T-helper 2 cell treated with Interferon-gamma antibody and Interleukin-4, amounts not matched to agents 5 μg/mL and 100 μg/mL, for 36 hours (primary cell): ENCODE measurements at places on chromosomes 4 and X.
A peak's percentile ranks its signal among the peaks of the same experiment; 100 is the strongest.

- no peak for DNase-seq
Measured at GRCh38 chrX:32495855-32496254, 715.5 kb downstream of the DMD start.

DNA sequence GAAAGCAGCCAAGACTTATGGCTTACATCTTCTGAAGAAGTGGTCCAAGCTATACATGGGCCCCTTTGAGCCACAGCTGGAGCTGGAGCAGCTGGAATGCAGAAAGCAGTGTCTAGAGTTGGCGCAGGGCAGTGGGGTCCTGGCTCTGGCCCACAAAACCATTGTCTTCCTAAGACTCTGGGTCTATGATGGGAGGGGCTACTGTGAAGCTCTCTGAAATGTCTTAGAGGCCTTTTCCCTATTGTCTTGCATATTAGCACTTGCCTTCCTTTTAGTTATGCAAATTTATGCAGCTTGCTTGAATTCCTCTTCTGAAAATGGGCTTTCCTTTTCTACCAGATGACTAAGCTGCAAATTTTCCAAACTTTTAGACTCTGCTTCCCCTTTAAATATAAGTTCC is 15.3 kb downstream of the NPY1R start:
- DNase-seq = no peak

DNA sequence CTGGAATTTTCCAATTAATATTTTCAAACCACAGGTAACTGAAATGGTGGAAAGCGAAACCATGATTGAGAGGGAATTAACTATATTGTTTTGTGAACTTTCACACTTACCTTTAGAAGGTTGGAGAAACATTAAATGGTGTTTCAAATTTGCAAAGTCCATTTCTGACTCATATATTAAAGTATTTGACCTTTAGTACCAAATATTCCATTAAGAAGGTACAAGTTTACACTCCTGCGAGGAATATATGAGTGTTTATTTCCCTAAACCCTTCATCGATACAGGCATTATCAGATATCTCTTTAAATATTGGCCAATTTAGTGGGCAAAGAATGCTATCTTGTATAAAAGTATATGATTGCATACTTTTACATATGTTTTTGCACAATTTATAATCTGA is 44.1 kb upstream of the NPNT start:
- DNase-seq = no peak

DNA sequence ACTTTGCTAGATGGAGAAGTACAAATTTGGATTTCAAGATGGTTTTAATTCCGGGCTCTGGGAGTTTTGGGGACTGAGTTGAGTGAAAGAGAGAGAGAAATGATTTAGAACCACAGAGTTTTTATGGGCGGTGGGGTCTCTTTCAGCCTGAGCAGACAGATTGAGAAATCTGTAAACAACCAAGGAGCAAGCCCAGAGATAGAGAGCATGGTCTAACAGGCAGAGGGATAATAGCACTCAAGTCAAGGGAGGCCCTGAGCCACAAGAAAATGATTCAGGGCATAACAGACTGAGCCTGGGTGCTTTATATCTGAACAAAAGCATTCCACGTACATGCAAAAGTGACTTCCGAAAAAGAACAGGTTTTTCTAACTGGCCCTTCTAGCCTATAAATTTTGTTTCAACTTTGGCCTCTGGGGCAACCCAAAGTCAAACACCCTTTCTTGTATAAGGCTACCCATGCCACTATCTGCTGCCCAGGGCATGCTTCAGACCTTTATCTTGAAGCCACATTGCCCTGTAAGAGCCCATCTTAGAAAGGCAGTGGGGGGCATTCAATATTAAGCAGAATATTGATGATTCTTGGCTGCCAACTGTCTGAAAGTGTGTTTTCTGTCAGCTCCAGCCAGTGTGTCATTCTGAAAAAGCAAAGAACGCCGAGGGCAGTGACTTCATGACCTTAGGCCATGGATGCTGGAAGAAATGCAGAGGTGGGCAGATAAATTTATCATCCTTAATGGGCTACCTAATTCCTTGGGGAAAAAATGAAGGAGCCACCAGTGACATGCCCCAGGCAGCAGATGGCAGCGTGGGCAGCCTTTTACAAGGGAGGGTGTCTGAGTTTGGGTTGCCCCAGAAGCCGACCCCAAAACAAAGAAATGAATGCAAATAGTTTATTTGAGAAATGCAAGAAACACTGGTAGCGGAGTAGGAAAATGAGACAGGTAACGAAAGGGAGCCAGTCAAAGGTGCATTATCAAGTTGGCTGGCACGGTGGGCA is 637.6 kb downstream of the MID1IP1 start:
- DNase-seq = no peak

DNA sequence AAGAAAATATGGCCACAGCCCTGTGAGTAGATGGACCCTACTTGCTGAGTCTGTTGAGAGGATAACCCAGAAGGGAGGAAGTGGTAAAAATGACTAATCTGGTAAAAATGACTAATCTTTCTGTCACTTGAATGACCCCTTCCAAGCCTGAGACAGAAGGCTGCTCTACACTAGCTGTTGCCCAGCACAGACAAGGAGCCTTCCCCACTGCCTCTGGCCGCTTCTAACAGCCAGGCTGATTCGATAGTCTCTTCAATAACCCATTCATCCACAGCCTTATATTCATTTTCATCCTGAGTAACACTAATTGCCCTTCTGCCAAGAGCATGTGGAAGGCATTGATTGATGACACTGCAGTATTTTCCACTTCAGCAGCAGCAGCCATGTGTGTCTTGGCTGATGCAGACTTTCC is 18.4 kb downstream of the MAGEB17 start:
- no peak for DNase-seq

- DNase-seq = no peak
Measured at GRCh38 chrX:116238567-116239255, 68.2 kb downstream of the AGTR2 start.

DNA sequence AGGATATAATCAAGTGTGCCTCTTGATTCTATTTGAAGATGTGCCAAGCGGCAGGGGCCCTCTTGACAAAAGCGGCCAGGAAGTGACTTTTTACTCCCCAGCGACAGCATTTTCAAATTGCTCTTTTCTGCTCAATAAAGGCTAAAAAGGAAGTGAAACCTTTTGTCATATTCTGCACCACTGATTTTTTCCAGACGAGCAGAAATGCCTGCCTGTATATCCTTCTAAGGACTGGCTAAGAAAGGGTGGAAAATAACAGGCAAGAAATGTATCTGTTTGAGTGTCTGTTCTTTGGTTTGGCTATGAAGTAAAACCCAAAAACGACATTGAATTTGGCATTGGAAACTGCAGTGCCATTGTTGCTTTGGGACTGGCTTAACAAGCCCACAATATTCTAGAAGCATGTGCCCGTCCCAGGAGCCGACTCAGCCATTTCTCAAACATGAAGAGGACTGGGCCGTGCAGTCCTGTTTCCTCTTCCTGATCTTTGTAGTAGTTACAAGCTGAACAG is 25.4 kb downstream of the TMSB4X start:
- DNase-seq = no peak

DNA sequence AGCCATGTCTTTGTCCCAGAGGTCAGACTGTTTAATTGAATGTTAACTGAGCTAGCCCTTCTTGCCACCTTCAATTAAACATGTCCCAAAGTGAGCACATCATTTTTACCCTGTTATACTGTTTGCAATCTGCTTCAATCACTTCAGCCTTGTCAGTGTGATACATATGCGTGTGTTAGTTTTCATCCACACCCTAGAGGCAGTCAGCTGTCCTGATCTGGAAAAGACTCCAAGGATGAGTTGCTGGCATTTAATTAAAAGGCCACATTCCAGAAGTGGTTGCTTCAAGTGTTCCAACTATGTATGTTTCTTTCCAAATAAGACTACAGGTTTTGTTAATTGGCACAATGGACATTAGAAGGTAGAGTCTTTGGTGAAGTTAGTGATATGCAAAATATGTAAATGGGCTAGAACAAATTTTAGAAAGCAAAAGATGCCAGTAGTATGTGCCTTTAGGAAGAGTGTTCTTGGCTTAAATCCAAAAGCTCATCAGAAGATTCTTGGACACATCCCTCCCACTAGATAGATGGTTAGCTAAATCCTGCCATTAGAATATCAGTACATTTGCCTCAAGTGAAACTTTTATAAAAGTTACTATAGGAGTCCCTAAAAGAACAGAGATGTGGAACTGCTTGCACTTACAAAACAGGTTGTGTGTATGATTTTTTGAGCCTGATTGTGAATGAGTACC is 79.5 kb upstream of the SLIT2 start:
- DNase-seq = no peak

- no peak for DNase-seq
Measured at GRCh38 chr4:183284258-183284785, 35.8 kb downstream of the CLDN22 start.

GRCh38 chr4:185911556-185912064 is 99.6 kb upstream of the SORBS2 start:
- no peak for DNase-seq

DNA sequence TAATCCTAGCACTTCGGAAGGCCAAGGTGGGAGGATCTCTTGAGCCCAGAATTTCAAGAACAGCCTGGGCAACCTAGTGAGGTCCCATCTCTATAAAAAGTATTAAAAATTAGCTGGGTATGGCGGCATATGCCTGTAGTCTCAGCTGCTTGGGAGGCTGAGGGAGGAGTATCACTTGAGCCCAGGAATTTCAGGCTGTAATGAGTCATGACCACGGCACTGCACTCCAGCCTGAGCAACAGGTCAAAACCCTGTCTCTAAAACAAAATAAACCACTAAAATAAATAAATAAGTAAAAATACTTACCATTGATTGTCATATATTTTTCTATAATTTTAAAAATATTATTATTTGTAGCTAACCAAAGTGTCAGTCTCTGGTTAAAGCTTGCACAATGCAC is 315.6 kb upstream of the SMIM31 start:
- DNase-seq = no peak

DNA sequence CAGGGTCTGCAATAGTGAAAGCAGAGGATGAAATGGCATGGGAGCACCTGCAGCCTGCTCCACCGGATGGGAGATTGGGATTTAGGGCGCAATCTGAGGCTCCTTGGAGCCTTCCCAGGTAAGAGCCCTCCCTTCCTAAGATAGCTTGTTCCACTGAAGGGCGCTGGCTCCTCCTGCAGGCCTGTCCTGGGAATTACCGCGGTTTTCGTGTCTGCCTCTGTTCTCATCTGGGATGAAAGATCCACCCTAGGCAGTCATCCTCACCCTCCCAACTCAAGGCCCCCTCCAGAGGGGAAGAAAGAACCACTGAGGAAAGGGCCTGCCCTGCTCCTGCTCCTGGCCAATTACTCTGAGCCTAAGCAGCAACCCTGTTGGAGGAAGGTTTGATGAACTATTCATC is 547.5 kb downstream of the SMARCA1 start:
- DNase-seq = no peak

- DNase-seq = no peak
Measured at GRCh38 chr4:4439782-4440181, 52.9 kb downstream of the NSG1 start.

DNA sequence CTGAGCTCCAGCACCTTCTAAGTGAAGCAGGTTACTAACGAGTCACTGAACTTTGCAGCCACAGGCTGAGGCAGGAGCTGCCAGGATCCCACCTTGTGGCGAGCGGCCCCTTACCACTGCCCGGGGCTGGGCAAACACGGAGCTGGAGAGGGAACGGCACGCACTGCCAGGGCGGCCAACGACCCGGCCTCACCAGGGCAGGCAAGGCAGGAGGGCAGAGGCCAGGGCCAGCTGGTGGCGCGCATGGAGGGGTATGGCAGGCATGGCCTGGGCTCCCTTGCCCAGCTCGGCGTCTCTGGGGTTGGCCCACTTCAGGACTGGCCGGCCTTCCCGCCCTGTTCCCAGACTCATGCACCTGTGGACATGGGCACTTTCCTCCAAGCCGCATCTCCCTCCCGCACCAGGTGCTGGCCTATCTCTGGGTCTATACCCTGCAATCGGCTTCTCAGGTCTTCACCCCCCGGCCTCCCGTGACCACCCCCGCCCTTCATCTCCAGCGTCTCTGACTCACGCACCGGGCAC is 64.9 kb downstream of the FAM53A start:
- no peak for DNase-seq

DNA sequence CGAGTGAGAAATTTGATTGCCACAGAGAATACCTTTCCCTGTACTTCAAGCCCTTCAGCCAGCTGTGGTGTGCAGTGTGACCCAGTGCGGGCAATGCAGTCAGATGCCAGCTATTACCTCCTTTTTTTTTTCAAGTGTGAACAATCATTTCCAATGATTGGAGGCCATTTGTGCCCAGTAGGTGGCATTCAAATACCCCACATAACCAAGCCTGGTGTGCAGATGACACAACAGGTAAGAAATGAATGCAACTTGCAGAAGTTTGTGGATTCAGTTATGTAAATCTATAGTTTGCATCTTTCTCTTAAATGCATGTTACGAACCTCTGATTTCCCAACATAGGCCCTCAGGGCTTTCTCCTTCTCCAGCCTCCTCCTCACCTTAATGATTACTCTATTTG is 98.0 kb downstream of the CLCN4 start:
- no peak for DNase-seq

DNA sequence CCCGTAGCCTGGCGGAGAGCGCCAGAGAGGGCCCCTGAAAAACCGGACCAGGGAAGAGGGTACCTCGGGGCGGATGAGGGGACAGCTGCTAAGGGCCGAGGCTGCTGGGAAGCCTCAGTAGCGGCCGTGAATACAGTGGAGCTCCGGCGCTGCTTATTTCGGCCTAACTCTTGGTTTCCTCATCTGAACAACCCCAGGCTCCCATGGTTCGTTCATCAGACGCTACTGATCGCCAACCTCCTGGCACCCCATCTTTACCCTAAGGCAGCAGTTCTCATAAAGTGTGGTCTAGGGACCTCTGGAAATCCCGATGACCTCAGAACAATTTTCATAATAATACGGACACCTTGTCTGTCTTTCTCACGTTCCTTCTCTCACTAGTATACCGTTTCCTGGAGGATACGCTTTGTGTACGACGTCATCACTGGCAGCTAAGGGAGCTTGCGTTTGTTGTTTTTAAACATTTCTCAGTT is 645 bp upstream of the RAB28 start:
- no peak for DNase-seq

GRCh38 chrX:2748171-2748814 is 3.5 kb upstream of the XG start:
- DNase-seq = no peak

- no peak for DNase-seq
Measured at GRCh38 chrX:139892512-139892911, 40.3 kb downstream of the ATP11C start.

GRCh38 chr4:8082517-8083055 is 76.0 kb downstream of the ABLIM2 start:
- DNase-seq = no peak

- DNase-seq = no peak
Measured at GRCh38 chr4:81166458-81167160, 48.4 kb downstream of the PRKG2 start.

DNA sequence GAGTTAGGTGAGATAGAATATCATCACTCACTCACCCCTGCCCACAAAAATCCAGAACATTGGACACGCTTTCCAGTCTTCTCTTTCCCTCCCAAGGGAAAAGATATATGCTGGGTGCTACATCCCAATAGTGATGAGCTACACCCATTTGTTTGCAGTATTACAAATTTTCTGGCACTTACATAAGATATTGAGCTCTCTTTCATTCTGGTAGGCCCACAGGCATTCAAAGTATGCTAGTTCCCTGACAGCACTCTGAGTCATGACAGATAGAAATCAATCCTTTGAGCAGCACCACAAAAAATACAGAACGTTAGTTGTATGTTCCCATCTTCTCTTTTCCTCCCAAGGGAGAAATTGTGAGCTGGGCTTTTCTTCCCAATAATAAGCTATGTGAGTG is 477.6 kb upstream of the GRID2 start:
- DNase-seq = no peak

- DNase-seq = no peak
Measured at GRCh38 chr4:124437853-124438495, 274.6 kb downstream of the ANKRD50 start.

GRCh38 chr4:33592701-33593100 is 2651.6 kb downstream of the ARAP2 start:
- DNase-seq = no peak

GRCh38 chr4:2337131-2337723 is 75.3 kb upstream of the MXD4 start:
- peak; percentile 1 for DNase-seq
